Suppressor macrophage treated with lipopolysaccharide for 1 hour (primary cell): ENCODE measurements at places on chromosomes 3 and 15.
A peak's percentile ranks its signal among the peaks of the same experiment; 100 is the strongest.

DNA sequence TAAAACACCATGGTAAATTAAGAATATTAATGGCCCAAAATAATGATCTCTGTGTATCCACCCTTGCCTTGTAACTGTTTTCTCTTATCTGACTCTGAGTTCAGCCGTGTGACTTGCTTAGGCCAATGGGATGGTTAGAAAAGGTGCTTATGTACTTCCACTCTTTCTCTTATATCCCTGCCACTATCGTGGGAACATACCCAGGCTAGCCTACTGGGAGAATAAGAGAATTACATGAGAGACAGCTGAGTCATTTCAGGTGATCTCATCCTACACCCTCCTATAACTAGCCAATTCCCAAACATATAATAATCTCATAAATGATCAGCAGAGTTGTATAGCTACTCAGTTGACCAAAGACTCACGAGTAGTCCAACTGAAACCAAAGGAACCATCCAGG lies 98.3 kb upstream of the ABI3BP start:
- no peak for DNase-seq

GRCh38 chr15:82907350-82907749 lies 45.2 kb downstream of the HOMER2 start:
- DNase-seq, result no peak

GRCh38 chr3:196596355-196596754 lies 27.9 kb downstream of the FBXO45 start:
- no peak for DNase-seq

DNA sequence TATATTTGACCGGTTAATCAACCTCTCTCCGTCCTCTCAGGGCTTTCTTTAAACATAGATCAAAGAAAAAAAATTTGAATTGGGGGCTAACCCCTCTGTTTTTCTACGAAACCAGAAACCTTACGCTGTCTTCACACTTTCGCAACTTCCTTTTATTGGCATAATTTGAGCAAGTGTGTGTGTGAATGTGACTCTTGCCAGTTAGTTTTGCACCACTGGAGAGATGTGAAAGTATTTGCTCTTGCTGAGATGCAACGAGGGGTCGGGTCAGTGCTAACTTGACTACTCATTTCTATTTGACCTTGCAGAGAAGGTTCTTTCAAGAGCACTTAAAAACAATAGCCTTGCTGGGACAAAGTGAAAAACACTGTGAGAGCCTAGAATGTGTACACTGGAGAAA lies 81.2 kb downstream of the FAM43A start:
- peak; percentile 26 for DNase-seq

GRCh38 chr3:23580096-23580713 lies 225.6 kb upstream of the UBE2E1 start:
- DNase-seq, result no peak

GRCh38 chr3:116035429-116035828 lies 409.9 kb downstream of the LSAMP start:
- DNase-seq, result no peak

GRCh38 chr3:99499235-99500158 lies 138.9 kb upstream of the COL8A1 start:
- peak; percentile 77 for DNase-seq

- DNase-seq, result no peak
These were observed 6.1 kb upstream of the SCAANT1 start for GRCh38 chr3:63918321-63918720.

GRCh38 chr15:93296759-93297500 lies 207.9 kb upstream of the RGMA start:
- peak; percentile 66 for DNase-seq

- peak; percentile 95 for DNase-seq
These were observed 13.9 kb upstream of the USP3 start for GRCh38 chr15:63490345-63491034.

DNA sequence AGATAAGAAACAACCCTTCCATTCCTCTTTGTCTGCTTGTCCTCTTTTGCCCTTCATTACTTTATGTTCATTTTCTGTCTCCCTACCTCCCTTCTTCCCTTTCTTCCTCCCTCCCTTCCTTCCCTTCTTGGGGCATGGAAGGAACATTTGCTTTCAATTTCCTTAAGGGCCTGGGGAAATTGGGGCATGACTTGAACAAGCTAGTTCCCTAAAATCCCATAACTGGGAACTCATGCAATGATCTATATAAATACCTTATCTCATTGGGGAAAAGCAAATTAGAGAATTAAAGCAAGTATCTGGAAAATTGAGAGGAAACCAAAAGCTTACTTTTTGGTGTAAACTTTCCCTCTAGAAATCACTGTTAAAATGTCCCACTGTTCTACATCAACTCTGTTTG lies 35.7 kb downstream of the BOC start:
- peak; percentile 73 for DNase-seq
